ENCODE measurements at places on chromosomes 1 and 21. TPM values are rescaled to one million over a fixed set of nuclear protein-coding genes. Genes with fewer than 3 reads are reported as not detected.

Gene SAMD13
- total RNA-seq, result 0.81 TPM

Gene ANGPTL3
- total RNA-seq, result not detected

Gene SYCP1
- not detected for total RNA-seq

Gene PER3
- 0.58 TPM for total RNA-seq

Gene TMCO4
- 7.0 TPM for total RNA-seq

Gene HSD3B1
- not detected for total RNA-seq

Gene ADORA3
- not detected for total RNA-seq

Gene LIPI
- not detected for total RNA-seq

Gene GNB1
- 232 TPM for total RNA-seq

Gene C1orf210
- total RNA-seq, result not detected

Gene EDN2
- total RNA-seq, result 37.1 TPM

Gene HCRTR1
- total RNA-seq, result not detected

Gene KRTAP12-1
- not detected for total RNA-seq

Gene CD84
- total RNA-seq, result not detected

Gene THBS3
- total RNA-seq, result 10.0 TPM

Gene PPIE
- 39.9 TPM for total RNA-seq

Gene OR2L3
- not detected for total RNA-seq
